Adrenal gland (tissue), 19 donors: ENCODE measurements at places on chromosomes 12 and 14.

DNA sequence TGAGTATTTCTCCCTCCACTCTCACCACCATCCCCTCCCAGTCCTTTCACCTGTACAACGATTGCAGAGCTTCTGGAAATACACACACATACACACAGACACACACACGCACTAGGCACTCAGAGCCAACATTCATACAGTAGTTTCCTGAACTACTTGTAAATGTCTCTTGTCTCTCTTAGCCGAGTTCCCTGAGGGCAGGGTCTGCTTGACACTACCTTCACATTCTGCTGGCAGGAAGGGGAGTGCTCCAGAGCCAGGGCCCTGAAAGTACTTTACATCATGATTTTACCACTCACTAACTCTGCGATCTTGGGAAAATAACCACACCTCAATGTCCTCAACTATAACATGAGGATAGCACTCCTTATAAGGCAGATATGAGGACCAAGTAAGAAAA, 82.7 kb downstream of the GAS2L3 start:
- DNase-seq = no peak

DNA sequence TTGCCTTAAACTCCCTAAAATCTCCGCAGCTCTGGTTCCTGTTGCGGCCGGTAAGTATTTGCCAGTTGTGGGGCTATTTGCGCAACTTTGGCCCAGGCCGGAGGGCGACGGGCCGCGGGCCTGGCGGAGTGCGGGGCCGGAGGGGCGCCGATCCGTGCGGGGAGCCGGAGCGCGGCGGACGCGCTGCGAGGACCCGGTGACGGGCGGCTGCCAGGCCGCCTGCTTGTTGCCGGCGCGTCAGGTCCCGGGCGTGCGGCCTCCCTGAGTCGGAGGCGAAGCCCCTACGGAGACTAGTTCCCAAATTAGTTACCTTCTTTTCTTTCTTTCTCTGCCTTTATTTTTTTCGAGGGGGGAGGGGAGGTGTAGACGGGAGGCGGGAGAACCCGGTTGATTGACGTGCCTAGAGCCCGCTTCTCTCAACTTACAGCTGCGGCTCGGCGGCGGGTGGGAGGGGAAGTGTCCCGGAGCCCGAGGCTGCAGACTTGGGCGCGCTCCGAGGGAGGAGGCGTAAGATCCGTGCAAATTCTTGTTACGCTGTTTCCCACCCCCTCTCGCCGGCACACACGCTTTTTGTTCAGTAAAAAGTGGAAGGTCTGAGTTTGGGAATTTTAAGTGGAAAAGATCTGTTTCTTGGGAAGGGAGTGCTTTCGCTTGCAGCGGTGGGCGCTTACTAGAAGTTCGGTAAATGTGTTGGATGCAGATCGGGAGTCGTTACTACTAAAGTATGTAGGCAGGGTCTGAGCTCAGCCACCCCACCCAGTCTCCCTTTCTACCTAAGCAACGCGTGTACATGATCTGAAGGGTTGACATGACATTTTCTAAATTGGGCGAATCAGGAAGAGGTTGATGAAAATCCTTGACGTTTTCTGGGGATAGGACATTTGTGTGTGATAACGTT, 576 bp downstream of the ZBTB1 start:
- DNase-seq = peak; percentile 87

- no peak for DNase-seq
Measured at GRCh38 chr14:56073799-56074198, 44.4 kb upstream of the PELI2 start.

- DNase-seq = no peak
Measured at GRCh38 chr12:22624548-22624869, 462 bp upstream of the ETNK1 start.

DNA sequence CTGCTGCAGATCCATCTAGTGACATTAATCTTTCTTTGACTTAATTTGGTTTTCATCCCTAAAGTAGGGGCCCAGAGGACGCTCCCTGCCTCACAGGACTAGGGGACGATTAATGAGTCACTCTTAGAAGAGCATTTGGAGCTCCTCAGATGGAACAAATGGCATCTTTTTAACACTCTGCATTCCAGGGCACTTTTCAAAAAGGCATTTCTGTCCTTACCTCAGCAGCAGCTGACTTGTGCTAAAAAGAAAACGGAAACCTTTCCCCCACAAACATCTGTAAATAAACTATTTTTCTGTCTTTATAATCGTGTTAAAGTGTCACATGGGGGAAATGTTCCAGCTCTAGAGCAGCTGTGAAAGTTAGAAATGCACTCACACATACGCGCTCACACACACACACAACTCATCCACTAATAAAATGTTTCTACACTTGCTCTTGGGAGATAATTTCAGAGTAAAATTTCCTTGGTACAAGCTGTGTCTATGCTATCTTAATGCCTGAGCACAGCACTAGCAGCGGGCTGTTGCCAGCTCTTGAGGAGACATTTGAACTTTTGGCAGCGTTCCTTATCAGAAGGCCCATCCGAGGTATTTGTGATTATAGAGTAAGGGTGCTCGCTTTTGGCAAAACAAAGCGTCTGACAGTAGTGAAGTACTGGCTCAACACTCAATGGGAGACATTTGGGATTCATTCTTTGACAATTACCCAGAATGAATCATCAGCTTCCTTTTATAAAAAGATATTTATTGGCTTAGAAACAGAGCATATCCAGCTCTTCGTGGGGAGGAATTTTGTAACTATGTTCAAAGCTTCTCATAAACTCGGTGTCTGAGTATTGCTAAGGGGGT, 141.3 kb downstream of the PLXNC1 start:
- DNase-seq = peak; percentile 61
